CD4-positive, alpha-beta T cell treated with Interleukin-17A for 1 hour (primary cell): ENCODE measurements at places on chromosomes 7 and 10.

DNA sequence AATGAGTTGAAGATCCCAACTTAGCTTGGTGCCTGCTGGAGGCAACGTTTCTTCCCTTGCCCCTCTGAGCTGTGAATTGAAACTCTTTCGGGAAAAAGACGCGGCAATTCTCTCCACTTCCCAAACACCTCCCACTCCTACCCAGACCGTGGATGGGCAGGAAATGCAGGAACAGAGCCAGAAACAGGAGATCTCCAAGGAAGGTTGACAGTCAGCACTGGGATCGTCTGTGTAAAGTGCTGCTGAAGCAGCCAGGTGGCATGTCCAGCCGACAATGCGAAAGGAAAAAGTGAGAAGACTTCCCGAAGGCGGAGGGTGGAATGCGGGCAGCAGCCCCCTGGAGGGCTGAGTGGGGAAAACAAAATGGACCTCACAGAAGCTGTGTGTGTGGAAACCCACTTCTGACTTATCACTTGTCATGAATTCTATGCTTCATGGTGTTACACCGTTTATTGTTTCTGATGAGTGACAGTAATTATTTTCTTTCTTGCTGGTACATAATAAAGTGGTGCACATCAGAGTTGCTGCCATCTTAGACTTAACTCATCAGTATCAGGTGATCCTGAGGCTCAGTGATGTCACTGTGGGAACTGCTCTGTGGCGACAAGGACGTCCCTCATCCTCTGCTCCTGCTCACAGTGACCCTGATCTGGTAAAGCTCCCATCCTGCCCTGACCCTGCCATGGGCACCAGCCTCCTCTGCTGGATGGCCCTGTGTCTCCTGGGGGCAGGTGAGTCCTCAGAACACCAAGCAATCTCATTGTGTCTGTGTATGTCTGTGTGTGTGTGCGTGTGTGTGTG lies 220.5 kb upstream of the PRSS1 start:
- peak; percentile 27 for DNase-seq

DNA sequence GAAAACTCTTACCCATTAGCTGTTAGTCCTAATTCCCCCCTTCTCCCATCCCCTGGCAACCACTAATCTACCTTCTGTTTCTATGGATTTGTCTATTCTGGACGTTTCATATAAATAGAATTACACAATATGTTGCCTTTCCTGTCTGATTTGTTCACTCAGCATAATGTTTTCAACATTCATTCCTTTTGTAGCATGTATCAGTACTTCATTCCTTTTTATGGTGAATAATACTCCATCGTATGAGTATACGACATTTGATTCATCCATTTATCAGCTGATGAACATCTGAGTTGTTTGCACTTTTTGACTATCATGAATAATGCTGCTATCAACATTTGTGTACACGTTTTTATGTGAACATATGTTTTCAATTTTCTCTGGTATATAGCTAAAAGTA lies 4.4 kb upstream of the FRAT1 start:
- DNase-seq: no peak

DNA sequence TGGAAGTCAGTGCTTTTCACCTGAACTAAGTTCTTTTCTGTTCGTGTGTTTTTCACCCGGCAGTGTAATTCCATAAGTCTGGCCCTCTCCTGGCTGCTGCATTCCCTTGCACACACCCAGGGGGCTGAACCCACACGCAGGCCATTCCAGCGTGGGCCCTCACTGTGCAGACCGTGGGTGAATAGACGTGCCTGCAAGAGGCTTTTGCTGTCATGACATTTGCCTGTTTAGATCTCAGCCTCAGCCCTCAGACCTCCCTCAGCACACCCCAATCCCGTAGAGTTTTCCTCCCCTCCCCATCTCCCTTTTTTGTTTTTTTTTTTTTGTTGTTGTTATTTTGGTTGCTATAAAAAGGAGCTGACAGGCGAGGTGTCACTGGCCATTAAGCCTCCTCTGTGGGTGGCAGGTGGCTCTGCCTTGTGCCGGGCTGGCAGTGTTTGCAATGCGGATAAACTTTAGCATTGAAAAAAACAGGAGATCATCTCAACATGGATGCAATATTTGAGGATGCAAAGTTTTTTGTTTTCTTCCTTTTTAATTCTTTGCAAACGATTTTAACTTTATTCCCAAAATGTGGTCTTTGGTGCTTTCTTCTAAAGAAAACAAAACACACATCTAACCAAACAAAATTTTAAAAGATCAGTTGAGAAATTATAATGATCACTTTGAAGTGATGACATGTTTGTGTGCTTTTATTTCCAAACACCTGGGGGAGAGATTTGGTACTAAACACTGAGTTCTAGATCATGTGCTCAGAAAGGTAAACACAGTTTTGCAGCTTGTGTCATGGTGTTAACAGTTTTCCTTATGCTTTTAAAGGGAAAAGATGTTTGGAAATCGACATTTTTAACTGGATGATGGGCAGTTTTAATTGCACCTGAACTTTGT lies 58.8 kb downstream of the WDR37 start:
- no peak for DNase-seq

GRCh38 chr7:45718464-45719330 lies 144.5 kb downstream of the ADCY1 start:
- no peak for DNase-seq

- no peak for DNase-seq
Observed at GRCh38 chr7:20122073-20122472, 95.1 kb downstream of the MACC1 start.

GRCh38 chr7:1809601-1810258 lies 139.7 kb downstream of the ELFN1 start:
- no peak for DNase-seq

- DNase-seq: no peak
Observed at GRCh38 chr7:74443543-74444247, 10.0 kb upstream of the GTF2IRD1 start.

GRCh38 chr7:127514499-127514898 lies 70.9 kb downstream of the GCC1 start:
- DNase-seq: peak; percentile 49

DNA sequence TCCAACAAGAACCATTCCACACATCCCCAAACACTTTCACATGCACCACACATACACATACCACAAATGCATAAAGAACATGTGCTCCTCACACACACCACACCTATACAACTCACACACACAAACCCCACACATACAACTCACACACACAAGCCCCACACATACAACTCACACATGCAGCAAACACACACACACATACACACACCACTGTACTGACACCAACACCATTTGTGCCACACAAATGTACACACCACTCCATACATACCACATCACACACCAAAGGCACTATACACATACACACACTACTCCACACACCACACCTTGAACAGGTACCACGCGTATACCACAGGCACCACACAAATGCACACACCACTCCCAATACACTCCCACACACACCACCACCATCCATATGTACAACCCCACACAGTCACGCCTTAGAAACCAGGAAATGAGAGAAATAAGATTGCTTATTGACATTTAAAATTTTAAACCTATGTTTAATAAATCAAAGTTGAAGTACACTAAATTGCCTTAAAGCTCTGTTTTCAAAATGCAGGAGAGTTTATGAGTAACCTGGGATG lies 107.4 kb downstream of the ARL4A start:
- DNase-seq: no peak

DNA sequence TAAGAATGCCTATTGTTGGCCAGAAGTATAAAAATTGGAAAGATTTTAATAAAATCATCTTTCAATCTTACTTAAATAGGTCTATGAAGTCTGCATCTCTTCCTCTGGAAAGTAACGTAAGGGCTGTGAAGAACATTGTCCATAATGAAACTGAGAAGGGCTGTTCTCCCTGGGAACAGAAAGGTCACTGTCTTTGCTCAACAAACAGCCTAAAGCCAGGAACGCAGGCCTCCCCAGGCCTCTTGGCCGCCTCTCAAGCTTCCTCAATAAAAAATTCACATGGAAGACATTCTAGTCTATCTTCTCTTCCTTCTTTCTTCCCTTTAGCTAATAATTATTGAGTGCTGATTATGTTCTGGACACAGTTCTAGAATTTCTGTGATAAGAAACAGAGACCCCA lies 9.1 kb upstream of the IDI2 start:
- no peak for DNase-seq

DNA sequence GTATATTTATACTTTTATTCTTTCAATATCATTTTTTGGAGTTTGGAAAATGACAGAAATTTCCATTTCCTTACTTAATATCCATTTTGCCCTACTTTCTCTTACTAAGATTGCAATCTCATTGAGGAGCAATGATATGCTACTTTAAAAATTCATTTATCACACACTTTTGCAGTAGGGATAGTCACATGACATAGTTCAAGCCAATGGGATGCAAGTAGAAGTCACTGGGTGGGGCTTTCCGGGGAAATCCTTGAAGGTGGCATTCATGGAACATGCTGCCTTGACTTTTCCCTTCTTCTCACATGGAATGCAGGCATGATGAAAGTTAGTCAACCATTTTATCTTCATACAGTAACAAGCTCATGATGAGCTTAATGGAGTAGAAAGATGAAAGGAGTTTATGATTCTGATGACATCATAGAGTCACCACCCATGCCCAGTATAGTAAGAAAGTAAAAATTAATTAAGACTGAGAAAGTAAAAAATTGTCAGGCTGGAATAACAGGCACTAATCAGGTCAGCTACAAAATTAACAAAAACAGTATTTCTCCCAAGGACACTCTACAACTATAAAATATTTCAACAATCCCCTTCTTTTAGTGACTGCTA lies 33.4 kb downstream of the IQUB start:
- DNase-seq: no peak

DNA sequence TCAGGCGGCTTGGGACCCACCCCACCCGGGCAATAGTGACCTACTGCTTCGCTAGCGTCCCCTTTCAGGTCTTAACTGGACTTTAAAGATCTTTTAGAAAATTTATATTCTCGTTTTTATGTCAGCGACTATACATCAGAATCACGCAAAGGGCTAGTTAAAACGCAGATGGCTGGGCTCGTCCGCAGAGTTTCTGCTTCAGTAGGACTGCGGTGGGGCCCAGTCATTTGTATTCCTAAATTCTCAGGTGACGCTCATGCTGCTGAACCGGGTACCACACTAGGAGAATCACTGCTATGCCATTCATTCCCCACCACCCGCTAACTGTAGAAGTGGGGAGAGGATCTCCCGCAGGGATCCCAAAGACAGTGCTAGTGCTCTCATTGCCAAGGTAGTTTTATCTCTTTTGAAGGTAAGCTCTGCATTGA lies 12.0 kb upstream of the SP8 start:
- no peak for DNase-seq

GRCh38 chr7:40231796-40232195 lies 97.0 kb downstream of the SUGCT start:
- DNase-seq: no peak

DNA sequence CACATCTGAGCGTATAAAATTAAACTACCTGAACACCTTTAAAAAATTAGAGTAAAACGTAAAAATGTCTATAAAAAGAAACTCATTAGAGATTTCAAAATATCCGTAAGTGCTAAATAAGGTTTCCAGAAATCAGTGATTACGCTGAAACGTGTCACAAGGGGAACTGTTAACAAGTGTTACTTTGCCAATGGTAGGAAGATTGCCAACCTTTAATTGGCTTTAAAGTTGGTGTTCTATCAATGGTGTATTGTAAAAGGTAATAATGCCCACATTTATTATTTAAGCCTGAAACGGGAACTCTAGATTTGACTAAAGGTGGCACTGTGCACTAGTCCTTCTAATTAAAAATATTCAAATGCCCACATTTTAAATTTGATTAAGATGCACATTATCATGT lies 37.8 kb upstream of the HIBADH start:
- no peak for DNase-seq

GRCh38 chr7:1768832-1769231 lies 98.8 kb downstream of the ELFN1 start:
- no peak for DNase-seq

DNA sequence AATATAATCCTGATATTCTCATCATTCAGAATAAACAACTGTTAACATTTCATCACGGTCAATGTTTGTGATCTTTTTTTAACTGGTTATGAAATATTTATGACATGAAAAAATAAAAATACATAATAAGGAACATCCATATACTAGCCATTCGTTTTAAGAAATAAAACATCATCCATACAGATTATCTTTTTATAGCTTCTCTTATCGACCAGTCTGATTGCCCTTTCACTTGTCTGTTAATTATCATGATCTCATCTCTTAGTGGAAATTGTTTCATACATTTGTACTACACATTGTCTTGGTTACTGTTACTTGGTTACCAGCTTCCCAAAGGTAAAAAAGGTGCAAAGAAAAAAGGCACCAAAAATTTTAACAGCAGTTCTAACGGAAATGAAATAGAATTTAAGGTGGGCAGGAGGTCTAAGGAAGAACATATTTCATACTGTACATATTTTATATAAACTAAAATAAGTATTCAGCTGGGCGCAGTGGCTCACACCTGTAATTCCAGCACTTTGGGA lies 8.4 kb downstream of the ARHGAP21 start:
- DNase-seq: no peak

DNA sequence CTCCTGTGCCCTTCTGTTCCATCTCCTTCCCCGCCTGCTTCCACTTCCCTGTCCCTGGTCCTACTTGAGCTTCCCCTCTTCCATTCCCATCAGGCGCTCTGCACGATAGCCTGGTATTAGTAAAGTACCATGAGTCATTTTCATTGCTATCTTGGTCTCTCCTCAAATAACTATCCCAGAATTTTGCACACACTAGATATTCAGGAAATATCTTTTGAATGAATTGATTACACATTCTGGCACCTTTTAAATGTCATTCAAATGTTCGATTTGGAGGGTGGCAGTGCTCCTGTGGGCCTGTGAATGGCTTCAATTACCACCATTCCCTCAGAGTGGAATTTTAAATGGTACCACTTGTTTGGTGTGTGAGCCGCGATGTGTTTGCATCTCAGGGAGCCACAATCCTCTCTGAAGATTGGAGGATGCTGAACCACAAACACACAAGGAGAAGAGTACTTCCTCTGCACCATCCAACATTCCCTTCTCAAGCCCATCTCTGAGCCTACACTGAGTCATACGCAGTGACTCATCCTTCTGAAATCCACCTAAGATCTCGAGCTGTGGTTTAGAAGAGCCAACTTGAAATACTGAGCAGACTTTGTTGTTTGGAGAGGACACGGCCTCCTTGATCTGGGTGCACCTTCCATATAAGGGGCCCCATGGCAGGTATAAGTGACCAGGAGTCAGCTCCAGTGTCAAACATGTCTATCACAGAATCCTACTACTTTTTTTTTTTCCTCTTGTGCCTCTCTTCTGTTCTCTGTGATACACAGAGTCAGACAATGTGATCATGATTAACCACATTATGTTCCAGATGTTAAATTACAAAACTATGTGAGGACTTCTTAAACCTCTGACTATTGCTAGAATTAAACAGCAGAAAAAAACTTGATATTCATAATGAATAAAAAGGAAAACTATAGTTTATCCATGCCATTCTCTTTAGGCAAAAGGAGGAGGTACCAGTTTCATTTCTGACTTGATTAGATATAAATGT lies 81.9 kb downstream of the BMPER start:
- no peak for DNase-seq

GRCh38 chr10:89793649-89794254 lies 92.4 kb downstream of the KIF20B start:
- peak; percentile 66 for DNase-seq
